ENCODE measurements at places on chromosomes 16 and 17. TPM values are rescaled to one million over a fixed set of nuclear protein-coding genes. Genes with fewer than 3 reads are reported as not detected.

- no peak for DNase-seq
Measured at GRCh38 chr16:28166394-28167208, 45.2 kb downstream of the XPO6 start.

GRCh38 chr16:27522173-27522707 lies 27.5 kb downstream of the GTF3C1 start:
- no peak for DNase-seq

GRCh38 chr16:55754056-55754455 lies 78.8 kb downstream of the CES1 start:
- DNase-seq: no peak

DNA sequence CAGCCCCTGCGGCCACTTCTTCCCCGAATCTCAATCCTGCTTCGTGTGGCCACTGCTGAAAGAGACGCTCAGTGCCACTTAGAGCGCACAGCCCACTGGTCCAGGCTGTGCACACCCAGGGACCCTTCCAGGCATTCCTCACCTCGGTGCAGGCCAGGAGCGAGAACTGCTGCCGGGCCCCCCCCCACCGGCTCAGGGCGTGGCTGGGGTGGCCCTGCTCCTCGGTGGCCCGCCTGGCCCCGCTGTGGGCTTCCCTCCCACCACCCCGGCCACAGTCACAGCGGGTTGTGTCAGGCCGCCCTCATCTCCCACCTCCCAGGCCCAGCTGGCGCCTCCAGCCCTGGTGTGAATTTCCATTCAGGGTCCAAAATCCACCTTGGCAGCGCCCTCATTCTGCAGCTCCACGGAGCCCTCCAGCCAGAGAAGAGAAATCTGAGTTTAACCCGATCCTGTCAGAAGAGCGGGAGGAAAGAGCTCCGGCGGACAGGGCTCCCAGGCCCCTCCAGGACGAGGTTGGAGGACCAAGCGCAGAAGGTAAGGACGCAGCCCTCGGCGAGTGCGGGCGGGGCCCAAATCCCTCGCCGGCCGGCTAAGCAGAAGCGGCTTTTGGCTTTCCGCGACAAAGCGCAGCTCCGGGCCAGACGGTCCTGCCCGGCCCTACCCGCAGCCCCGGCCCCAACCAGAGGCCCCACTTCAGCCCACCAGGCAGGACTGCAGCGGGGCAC lies 12.0 kb downstream of the TBC1D16 start:
- DNase-seq: no peak

CHRNE gene
- total RNA-seq: not detected

TBX21 gene
- total RNA-seq: not detected

CD19 gene
- total RNA-seq: not detected

PLLP gene
- 0.02 TPM for total RNA-seq

TRAP1 gene
- 60.6 TPM for total RNA-seq
